CD8-positive, alpha-beta T cell (primary cell): ENCODE measurements at places on chromosomes 13 and 19. TPM values are rescaled to one million over a fixed set of nuclear protein-coding genes. Genes with fewer than 3 reads are reported as not detected.

GRCh38 chr13:50910485-50910805, 854 bp downstream of the RNASEH2B start:
- no peak for DNase-seq

The F7 gene
- total RNA-seq: not detected

The TBXA2R gene
- 2.6 TPM for total RNA-seq

DNA sequence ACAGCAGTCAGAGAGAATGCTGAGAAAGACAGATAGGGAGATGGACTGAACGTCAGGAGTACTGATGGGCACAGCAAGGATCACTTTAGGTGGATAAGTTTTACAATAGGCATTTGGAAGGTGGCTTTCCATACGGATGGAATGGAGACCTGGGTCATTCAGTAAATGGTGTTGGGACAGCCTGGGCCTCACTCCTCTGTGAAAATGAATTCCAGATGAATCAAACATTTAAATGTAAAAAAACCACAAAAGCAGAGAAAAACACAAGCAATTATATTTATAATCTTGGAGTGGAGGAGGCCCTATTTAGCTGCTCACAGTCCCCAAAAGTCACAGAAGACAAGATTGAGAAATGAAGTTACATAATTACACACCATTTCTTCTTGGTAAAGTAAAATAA, 4.7 kb downstream of the IL17D start:
- DNase-seq: no peak

The AXL gene
- total RNA-seq: 0.22 TPM

- no peak for DNase-seq
Measured at GRCh38 chr13:77724092-77724491, 26.6 kb downstream of the SLAIN1 start.

- no peak for DNase-seq
Measured at GRCh38 chr13:71865874-71866334, 1.1 kb downstream of the DACH1 start.

GRCh38 chr13:84400706-84401105, 518.4 kb upstream of the SLITRK1 start:
- DNase-seq: no peak

GRCh38 chr13:34155931-34156607, 338.1 kb downstream of the RFC3 start:
- DNase-seq: no peak

DNA sequence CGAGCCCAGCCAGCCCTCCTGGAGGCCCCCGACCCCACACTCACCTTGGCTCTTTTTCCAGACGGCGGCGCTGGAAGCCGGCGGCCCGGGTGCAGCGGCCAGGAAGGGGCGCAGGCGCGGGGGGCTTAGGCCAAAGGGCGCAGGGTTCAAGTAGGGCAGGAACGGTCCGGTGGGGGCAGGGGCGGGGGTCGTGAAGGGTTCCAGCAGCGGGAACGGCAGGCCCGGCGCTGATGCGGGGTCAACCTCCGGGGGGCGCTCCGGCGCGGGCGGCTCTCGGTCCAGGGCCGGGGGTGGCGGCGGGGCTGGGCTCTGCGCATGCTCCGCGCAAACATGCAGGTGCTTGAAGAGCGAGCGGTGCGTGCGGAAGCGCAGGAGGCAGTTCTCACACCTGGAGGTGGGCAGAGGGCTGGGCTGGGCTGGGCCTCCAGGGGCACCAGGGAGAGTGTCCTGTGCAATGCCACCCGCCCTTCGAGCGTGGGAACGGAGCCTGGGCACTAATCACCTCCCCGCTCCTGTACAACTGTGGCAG, 2.3 kb downstream of the ZNF414 start:
- no peak for DNase-seq

The FCGBP gene
- total RNA-seq: 28.1 TPM
